CD4-positive, alpha-beta T cell treated with Interleukin-10 for 1 hour (primary cell): ENCODE measurements at places on chromosomes 2 and 18.

GRCh38 chr2:9954136-9954535, 2.6 kb downstream of the GRHL1 start:
- DNase-seq, result no peak

DNA sequence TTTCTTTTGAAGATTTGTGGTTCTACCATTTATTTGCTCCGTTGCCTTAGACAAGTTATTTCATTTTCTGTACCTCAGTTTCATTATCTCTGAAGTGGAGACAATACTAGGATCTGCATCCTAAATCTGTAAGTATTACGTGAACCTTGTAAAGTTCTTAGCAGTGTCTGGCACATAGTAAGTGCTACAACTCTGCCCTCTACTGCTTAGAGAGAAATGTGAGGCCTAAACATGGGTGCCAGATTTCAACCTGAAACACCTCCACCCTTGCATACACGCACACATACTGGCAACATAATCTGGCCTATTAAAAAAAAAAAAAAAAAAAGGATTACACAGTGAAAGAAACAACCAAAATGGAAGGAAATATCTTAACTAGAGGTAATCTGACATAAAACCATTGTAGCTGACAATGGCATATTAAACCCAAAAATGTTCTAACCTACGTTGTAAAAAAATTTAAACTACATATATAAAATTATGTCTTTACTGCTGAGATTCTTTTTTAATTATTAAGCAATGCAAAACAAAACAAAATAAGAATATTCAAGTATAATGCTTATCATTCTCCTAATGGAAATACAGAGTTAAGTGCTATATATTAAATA, 132.6 kb downstream of the MAP2 start:
- DNase-seq, result no peak

GRCh38 chr2:23664066-23664788, 262.7 kb downstream of the ATAD2B start:
- no peak for DNase-seq

DNA sequence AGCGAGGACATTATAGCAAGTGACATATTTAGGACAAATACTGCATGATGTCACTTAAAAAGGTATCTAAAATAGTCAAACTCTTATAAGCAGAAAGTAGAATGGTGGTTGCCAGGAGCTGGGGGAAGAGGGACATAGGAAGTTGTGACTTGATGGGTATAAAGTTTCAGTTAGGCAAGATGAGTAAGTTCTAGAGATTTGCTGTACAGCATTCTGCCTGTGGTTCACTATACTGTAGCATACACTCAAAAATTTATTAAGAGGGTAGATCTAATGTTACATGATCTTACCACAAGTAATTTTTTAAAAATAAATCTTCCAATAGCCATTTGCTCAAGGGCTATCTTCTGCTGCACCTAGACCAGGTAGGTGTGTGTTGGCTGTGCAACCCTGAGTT, 78.1 kb upstream of the NPAS2 start:
- no peak for DNase-seq

- DNase-seq, result peak; percentile 35
These were observed 5.0 kb upstream of the IL18RAP start for GRCh38 chr2:102417946-102418345.

DNA sequence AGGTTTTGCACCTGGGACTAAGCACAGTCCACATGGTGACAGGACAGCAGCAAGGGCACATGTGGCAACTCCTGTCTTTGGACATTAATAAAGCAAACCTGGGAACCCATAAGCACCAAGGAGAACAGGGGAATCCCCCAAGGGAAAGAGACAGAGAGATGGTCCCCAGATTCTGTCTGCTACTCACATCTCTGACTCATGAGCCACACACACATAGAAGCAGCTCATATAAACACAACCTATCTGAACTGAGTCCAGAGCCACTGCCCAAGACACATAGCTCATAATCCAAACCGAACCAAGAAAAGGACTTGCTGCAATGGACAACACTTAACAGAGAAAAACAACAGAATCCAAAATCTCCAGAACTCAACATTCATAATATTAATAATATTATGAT, 82.5 kb downstream of the OSBPL1A start:
- DNase-seq, result no peak

GRCh38 chr2:223822818-223823217, 14.6 kb downstream of the AP1S3 start:
- no peak for DNase-seq

DNA sequence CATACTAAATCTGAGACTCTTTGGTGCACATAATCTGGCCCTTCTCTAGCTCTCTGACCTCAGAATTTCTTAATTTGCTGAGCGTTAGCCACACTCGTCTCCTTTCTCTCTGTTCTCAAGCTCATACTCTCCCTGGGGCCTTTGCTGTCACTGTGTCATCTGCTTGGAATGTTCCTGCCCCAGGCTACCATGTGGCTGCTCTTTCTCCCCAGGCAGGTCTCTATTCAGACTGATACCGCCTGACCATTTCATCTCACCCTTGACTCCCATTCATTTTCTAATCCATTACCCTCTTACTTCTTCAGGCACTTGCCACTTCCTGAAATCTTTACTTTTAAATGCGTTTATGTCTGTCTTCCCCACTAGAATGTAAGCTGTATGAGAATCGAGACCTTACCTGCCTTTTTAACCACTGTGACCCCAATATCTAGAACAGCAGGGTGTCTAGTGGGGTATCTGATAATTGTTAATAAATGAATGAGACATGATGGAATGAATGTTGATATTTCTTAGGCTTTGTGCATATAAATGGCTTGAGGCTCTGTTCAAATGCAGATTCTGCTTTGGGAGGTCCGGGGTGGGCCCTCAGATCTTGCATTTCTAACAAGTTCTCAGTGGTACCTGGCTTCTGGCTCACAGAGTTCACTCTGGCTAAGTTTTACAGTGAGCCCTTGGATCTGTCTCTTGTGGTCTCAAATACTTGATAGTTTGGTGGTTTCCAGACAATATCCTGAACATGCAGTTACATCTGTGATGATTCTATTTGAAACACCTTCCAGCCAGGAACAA, 89.9 kb upstream of the EPC2 start:
- no peak for DNase-seq

GRCh38 chr18:78757014-78757413, 222.6 kb upstream of the SALL3 start:
- no peak for DNase-seq

- no peak for DNase-seq
These were observed 603 bp downstream of the ATAD2B start for GRCh38 chr2:23926290-23926749.

DNA sequence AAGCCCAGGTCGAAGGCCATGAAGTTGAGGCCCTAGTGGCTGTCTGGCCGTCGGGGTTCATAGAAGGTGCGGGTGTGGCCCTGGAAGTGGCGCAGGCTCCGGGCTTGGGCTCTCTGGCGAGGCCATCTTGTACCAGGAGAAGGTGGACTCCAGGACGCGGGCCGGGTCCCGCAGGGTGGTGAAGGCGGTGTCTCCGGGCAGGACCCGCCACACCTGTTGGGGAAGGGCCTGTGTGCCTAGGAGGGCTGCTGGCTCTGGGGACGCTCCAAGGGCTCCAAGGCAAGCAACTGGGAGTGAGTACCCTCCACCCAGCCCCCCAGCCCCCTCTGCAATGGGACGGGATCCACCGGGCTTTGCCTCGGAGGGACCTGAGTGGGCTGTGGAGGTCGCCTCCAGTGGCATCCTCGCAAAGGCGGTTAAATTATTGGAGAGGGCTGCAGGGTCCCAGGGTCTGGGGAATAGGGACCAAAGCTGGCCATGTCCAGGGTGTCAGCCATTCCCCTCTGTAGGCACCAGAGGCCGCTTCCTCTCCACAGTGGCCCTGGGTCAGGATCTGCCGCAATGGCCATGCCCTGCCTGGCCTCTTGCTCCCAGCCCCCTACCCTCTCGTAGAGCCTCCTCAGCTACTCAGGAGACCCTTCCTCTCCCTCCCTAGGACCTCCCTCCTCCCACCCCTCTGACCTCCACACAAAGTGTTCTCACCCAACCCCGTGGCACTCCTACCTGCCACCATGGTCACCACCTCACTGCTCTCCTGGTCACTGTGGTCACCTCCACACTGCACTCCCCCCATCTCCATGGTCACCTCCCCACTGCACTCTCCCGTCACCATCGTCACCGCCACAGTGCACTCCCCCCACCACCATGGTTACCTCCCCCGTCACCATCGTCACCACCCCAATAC, 10.3 kb downstream of the AQP12A start:
- DNase-seq, result no peak

- DNase-seq, result no peak
These were observed 118.5 kb downstream of the PRKCE start for GRCh38 chr2:45769854-45770576.

DNA sequence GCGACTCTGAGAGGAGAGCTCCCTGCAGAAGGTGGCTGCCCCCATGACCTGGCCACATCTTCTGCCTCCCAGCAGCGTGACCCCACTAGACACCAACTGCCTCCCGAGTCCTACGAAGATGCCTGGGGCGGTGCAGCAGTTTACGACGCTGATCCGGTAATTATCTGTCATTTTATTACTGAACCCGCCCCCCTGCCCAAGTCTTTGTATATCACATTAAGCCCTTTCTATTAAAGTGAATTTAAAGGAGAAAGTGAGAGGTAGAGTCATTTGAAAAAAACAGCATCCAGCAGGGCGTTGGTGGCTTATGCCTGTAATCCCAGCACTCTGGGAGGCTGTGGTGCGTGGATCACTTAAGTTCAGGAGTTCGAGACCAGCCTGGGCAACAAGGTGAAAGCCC, 33.4 kb downstream of the ABCG8 start:
- no peak for DNase-seq

- DNase-seq, result no peak
These were observed 12.6 kb upstream of the ICA1L start for GRCh38 chr2:202883987-202884675.

- DNase-seq, result no peak
These were observed 1324.6 kb upstream of the NRXN1 start for GRCh38 chr2:52356556-52356955.

DNA sequence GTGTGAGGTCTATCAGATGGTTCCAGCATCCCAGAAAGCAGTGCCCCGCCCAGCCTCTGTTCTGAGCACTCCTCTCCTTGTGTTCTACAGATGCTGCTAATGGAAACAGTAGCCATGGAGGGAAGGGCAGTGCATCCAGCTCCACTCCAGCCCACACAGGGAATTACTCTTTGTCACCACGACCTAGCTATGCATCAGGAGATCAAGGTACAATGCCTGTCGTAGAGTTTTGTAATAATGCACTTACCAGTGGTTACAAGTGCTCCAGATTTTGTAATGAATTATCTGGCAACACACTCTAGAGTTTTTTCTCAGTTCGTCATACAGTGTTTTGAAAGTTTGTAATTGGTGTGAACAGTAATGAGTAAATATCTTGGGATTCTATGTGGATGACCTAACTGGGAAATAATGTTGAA, 161.1 kb downstream of the ESCO1 start:
- DNase-seq, result no peak

DNA sequence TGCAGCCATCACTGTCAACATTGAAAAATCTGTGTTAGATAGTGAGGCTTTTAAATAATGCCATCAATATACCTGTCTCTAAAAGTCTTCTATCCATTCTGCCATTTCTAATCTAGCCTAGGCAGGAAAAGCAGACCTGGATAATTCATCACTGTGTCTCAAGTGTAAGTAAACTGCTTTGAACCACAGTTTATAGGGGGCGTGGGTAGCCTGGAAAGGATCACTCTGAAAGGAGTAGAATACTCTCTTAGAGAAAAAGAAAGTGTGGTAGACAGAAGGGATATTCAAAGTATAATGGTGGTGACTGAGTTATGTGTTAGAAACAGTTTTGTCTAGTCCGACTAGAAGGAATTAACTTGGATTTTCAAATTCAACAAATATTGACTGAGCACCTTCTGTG, 40.8 kb downstream of the CERS6 start:
- no peak for DNase-seq

GRCh38 chr18:34098109-34098508, 126.6 kb downstream of the NOL4 start:
- no peak for DNase-seq
